ENCODE measurements at places on chromosomes 12 and 14. TPM values are rescaled to one million over a fixed set of nuclear protein-coding genes. Genes with fewer than 3 reads are reported as not detected.

Gene CAPZA3
- total RNA-seq: not detected

Gene C12orf60
- 1.6 TPM for total RNA-seq

Gene AQP6
- total RNA-seq: not detected

DNA sequence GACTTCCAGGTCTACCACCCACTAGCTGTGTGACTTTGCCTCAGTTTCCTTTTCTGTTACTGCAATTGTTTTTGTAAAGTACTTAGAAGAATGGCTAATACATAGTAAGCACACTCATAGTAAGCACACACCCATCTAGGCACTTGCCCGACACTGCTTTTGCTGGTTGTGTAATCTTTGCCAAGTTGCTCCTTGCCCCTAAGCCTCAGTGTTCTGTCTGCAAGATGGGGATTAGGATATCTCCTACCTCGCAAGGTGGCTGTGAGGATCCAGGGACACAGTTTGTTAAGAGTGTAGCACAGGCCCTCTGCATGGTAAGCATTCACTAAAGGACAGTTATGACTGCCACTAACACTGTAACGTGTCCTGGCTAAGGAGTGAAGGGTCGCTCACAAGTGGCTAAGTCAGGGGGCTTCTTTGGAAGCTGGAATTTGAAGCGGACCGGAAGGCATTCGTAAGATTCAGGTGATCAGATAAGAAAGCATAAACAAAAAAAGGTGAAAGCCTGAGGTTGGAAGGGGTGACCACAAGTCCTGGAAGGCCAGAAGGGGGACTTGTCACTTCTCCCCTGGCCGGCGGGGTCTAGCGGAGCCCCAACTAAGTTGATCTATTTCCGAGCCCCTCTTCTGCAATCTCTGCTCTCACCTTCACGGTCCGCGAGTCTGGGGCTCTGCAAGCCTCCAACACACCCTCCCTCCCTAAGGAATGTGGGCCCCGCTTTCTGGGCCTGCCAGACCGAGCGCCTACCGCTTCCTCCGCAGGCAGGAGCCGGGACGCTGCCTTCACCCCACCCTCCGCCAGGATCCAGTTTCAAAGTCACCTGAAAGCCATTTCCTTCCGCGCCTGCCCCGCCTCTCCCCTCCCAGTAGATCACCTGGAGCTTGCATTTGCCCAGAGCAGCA, 1.5 kb upstream of the PLEKHG3 start:
- no peak for DNase-seq

- no peak for DNase-seq
These were observed 37.8 kb downstream of the MYO1H start for GRCh38 chr12:109385339-109386058.

- DNase-seq: no peak
These were observed 82.2 kb downstream of the EML1 start for GRCh38 chr14:99875421-99875820.

DNA sequence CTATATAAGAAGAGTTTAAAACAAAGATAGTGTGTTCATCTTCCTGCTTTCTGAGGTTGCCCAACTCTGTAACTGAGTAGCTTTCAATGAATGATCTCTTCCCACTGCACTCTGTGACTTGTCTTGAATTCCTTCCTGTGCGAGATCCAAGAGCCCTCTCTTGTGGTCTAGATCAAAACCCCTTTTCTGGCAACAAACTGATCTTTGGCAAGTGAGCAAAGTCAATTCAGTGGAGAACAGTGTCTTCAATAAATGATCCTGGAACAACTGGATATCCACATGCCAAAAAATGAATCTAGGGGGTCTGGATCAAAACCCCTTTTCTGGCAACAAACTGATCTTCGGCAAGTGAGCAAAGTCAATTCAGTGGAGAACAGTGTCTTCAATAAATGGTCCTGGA, 8.5 kb downstream of the CFAP54 start:
- DNase-seq: no peak
